H4 (cell line): ENCODE measurements at places on chromosomes 1 and 21. TPM values are rescaled to one million over a fixed set of nuclear protein-coding genes. Genes with fewer than 3 reads are reported as not detected.

LRRC38 gene
- total RNA-seq: not detected in 2 replicates

CSF1 gene
- total RNA-seq: 15.8 and 18.9 TPM in 2 replicates

BGLAP gene
- total RNA-seq: 0.08 TPM in 1 of 2 replicates, not detected in the other

SLAMF1 gene
- not detected in 2 replicates for total RNA-seq
